A549 treated with ZK216348 at 1 μM for 4 hours (cell line): ENCODE measurements at places on chromosomes 6 and 20. TPM values are rescaled to one million over a fixed set of nuclear protein-coding genes. Genes with fewer than 3 reads are reported as not detected.

The CRISP3 gene
- total RNA-seq, result not detected in 5 replicates

The BFSP1 gene
- total RNA-seq, result 3.7 to 5.7 TPM (median 4.7 TPM) in 5 replicates

The PXDC1 gene
- 17.1 to 23.0 TPM (median 19.6 TPM) in 5 replicates for total RNA-seq

The DEF6 gene
- total RNA-seq, result 0.07 to 0.18 TPM (median 0.13 TPM) in 3 of 5 replicates, not detected in the others

The CCDC170 gene
- 0.06 to 0.11 TPM in 2 of 5 replicates, not detected in the others for total RNA-seq

The SUMO4 gene
- not detected in 5 replicates for total RNA-seq

The OR2H1 gene
- not detected in 5 replicates for total RNA-seq

The HCK gene
- 0.07 to 0.14 TPM in 2 of 5 replicates, not detected in the others for total RNA-seq

The CENPW gene
- 36.2 to 41.1 TPM (median 40.5 TPM) in 5 replicates for total RNA-seq

The SH3BGRL2 gene
- 0.18 to 0.40 TPM (median 0.29 TPM) in 5 replicates for total RNA-seq

The LY6G6C gene
- 0.20 to 0.42 TPM (median 0.29 TPM) in 3 of 5 replicates, not detected in the others for total RNA-seq

The PAX1 gene
- 0.09 TPM in 1 of 5 replicates, not detected in the others for total RNA-seq

The PLG gene
- not detected in 5 replicates for total RNA-seq

The WFDC10B gene
- total RNA-seq, result not detected in 5 replicates

The FAM135A gene
- total RNA-seq, result 7.2 to 15.8 TPM (median 12.0 TPM) in 5 replicates

The CSE1L gene
- 77.6 to 108 TPM (median 95.8 TPM) in 5 replicates for total RNA-seq

The GABRR2 gene
- 0.09 to 0.21 TPM (median 0.13 TPM) in 4 of 5 replicates, not detected in the other for total RNA-seq

The SLC44A4 gene
- 0.18 to 0.50 TPM (median 0.29 TPM) in 3 of 5 replicates, not detected in the others for total RNA-seq

The SIRPD gene
- total RNA-seq, result not detected in 5 replicates

The TRIM27 gene
- 34.4 to 47.3 TPM (median 46.3 TPM) in 5 replicates for total RNA-seq

The ALDH5A1 gene
- 5.2 to 8.4 TPM (median 7.1 TPM) in 5 replicates for total RNA-seq

The COMMD7 gene
- total RNA-seq, result 58.2 to 63.0 TPM (median 59.1 TPM) in 5 replicates

The RFX6 gene
- not detected in 5 replicates for total RNA-seq

The ATP9A gene
- total RNA-seq, result 10.8 to 18.0 TPM (median 13.7 TPM) in 5 replicates

The SLC52A3 gene
- 0.34 to 0.78 TPM (median 0.51 TPM) in 5 replicates for total RNA-seq

The RIPOR2 gene
- 0.13 to 0.31 TPM (median 0.25 TPM) in 5 replicates for total RNA-seq

The CNKSR3 gene
- 4.7 to 6.4 TPM (median 5.5 TPM) in 5 replicates for total RNA-seq

The TMEM217 gene
- 0.19 to 1.5 TPM (median 0.76 TPM) in 5 replicates for total RNA-seq

The RBBP8NL gene
- 0.28 to 0.56 TPM (median 0.34 TPM) in 5 replicates for total RNA-seq

The BPIFA1 gene
- not detected in 5 replicates for total RNA-seq

The OPN5 gene
- not detected in 5 replicates for total RNA-seq
